ENCODE measurements at places on chromosomes 2 and 18. TPM values are rescaled to one million over a fixed set of nuclear protein-coding genes. Genes with fewer than 3 reads are reported as not detected.

The AGAP1 gene
- 32.7 TPM for total RNA-seq

The ATP6V1B1 gene
- total RNA-seq: 1.8 TPM

The SERPINB4 gene
- not detected for total RNA-seq

The GPR45 gene
- not detected for total RNA-seq

The STPG4 gene
- 0.90 TPM for total RNA-seq

The RAB6C gene
- total RNA-seq: 0.36 TPM

The PJVK gene
- total RNA-seq: 8.4 TPM

DNA sequence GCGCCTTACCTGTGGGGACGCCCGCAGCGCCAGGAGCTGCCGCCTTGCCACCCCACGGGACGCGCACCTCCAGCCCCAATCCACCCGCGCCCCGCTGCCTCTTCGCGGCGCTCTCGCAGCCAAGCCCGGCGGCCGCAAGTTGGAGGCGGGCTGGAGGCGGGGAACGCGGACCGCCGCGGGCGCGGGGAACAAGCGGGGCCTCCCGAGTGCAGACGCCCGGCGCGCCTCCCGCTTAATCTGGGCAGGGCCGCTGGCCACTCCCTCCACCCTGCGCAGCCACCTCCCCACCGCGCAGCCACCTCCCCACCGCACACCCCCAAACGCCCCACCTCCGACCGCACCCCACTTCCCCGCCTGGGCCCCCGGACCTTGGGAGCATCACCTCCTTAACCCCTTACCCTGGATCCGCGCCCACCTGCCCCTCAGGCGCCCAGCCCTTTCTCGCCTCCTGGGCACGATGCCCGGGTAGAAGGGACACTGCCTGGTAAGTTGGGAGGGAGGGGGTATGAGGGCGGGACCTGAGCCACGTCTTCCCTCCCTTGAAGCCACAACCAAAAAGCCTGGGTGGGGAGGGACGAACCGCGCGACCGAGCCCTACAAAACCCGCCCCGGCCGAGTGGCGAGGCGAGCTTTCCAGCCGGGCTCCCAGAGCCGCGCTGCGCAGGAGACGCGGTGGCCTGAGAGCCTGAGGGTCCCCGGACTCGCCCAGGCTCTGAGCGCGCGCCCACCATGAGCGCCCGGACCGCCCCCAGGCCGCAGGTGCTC lies at the start of the genes COL4A3 and COL4A4:
COL4A3 (plus strand) TSS at position 627 of the 765 bp plus-strand sequence; CDS start at position 730, 103 bp downstream.
COL4A4 (minus strand) TSS at position 208 of the 765 bp plus-strand sequence. CDS start 16,722 bp downstream, outside the sequence.
- no peaks in the 10 kb centered on the region for H3K27me3 ChIP-seq
- peak within 1 kb of the TSS; percentile 81 for H3K4me3 ChIP-seq
- no peak within 1 kb of the TSS for H3K27ac ChIP-seq
- peak; percentile 73 for DNase-seq
- H3K36me3 ChIP-seq: no peaks in the 10 kb centered on the region
- H3K4me1 ChIP-seq: no peaks in the 10 kb centered on the region

DNA sequence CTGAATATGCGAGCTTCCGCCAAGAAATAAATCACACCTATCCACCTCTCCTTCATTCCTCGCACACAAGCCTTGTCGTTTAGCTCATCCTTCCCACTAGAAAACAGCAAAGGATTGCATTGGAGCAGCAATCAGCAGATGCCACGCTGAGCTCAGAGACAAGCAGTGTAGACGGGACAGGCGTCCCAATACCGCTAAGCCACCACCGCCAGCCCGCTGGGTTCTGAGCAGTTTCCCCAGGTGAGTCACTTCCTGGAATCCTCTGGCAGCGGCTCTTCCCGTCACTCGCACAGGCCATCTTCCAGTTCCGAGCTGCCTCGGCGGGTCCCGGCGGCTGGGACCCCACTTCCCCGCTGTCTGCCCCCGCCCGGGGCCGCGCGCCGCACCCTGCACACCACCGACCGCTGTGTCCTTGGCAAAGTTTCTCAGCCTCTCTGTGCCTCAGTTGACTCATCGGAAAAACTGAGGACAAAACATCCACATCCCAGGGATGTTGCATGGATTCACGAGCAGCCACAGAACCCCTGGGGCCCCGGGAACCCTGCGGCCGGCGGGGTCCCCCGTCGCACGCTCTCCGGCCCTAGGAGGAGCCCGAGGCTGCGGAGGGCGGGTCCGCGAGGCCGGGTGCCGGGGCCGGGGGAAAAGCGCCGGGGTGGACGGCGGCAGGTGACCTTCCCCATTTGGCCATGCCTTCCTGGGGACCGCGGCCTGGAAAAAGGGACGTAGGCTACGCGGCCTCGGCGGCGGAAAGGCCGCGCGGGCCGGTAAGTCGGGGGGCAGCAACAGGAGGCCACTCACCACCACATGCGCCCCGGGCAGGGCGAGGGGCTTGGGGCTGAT lies 573 bp downstream of the KDSR start:
- H3K27me3 ChIP-seq: no peaks in the 10 kb centered on the region
- H3K27ac ChIP-seq: peak overlapping the region; percentile 71
- H3K4me3 ChIP-seq: peak overlapping the region; percentile 87
- peak; percentile 89 for DNase-seq
- H3K36me3 ChIP-seq: no peaks in the 10 kb centered on the region

- no peaks in the 10 kb centered on the region for H3K36me3 ChIP-seq
- H3K4me3 ChIP-seq: no peak overlapping the region
- H3K27me3 ChIP-seq: no peaks in the 10 kb centered on the region
- no peak overlapping the region for H3K27ac ChIP-seq
Observed at GRCh38 chr2:37456479-37456878, 112.0 kb downstream of the QPCT start.

DNA sequence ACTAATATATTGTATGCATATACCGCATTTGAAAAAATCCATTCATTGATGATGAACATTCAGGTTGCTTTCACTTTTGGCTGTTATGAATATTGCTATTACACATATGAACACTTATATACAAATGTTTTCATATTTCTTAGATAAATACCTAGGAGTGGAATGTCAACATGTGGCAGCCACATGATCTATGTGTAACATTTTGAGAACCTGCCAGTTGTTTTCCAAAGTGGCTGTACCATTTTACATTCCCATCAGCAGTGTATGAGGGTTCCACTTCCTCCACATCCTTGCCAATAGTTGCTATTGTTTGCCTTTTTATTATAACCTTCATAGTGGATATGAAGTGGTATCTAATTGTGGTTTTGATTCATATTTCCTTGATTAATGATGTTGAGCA lies 40.5 kb downstream of the CCDC85A start:
- no peaks in the 10 kb centered on the region for H3K36me3 ChIP-seq
- no peaks in the 10 kb centered on the region for H3K4me1 ChIP-seq

- no peaks in the 10 kb centered on the region for H3K36me3 ChIP-seq
- H3K27ac ChIP-seq: no peak overlapping the region
Observed at GRCh38 chr18:5851998-5852397, 43.3 kb downstream of the TMEM200C start.

DNA sequence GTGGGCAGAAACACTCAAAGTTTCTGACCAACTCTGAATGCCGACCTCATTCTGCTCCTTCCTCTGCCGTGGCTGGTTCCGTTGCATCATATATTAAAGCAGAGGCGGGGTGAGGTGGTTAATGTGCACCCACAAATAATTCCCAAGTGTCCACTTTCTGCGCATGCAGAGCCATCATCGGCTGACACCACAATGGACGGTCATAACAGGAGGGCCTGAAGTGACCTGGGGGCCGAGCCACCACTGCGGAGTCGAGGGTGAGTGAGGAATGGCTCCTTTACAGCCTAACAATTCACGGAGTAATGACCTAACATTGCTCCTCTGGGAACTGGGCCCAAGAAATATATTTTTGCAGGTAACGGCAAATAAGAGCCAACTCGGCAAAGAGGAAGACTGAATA lies 32.9 kb upstream of the GLI2 start:
- H3K4me1 ChIP-seq: no peaks in the 10 kb centered on the region
- no peak overlapping the region for H3K27ac ChIP-seq

DNA sequence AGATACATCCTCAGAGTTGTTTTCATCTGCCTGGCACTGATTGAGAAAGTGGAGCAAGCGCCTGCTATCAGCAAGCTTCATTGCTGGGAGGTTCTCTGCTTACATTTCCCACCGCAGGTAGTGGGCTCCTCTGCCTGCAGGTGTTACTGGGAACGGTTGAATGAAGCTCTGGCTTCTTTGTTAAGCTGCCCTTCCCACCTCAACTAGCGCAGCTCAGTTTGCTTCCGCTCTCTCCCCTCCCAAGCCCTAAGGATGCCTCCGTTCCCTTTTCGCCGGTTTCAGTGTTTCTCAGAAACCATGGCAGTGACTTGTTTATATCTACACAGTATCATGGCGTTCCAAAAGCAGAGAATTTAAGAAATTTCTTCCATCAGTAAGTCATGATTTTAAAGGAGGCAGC lies 72.2 kb upstream of the B3GNT7 start:
- peak; percentile 64 for DNase-seq
- no peaks in the 10 kb centered on the region for H3K4me1 ChIP-seq
- no peak overlapping the region for H3K4me3 ChIP-seq
- no peaks in the 10 kb centered on the region for H3K36me3 ChIP-seq
- H3K27ac ChIP-seq: no peak overlapping the region
- H3K27me3 ChIP-seq: no peaks in the 10 kb centered on the region

DNA sequence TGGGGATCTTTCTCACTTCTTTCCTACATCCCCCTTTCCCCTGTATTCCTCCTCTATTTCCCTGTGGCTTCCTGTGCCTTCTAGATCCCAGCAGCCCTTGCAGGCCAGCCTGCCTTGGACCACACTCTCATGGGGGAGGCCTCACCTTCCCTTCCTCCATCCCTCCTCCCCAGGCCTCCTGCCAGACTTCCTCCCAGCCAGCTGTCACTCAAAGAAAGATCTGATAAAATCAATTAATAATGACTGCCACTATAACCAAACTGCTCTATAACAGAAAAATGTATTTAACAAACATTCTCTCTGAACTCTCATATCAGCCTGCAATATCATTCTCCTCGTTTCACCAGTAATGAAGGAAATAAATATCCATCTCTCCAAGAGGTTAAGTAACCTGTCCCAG lies 144.9 kb upstream of the SIX2 start:
- no peaks in the 10 kb centered on the region for H3K4me1 ChIP-seq
- DNase-seq: no peak
- H3K27me3 ChIP-seq: no peaks in the 10 kb centered on the region

DNA sequence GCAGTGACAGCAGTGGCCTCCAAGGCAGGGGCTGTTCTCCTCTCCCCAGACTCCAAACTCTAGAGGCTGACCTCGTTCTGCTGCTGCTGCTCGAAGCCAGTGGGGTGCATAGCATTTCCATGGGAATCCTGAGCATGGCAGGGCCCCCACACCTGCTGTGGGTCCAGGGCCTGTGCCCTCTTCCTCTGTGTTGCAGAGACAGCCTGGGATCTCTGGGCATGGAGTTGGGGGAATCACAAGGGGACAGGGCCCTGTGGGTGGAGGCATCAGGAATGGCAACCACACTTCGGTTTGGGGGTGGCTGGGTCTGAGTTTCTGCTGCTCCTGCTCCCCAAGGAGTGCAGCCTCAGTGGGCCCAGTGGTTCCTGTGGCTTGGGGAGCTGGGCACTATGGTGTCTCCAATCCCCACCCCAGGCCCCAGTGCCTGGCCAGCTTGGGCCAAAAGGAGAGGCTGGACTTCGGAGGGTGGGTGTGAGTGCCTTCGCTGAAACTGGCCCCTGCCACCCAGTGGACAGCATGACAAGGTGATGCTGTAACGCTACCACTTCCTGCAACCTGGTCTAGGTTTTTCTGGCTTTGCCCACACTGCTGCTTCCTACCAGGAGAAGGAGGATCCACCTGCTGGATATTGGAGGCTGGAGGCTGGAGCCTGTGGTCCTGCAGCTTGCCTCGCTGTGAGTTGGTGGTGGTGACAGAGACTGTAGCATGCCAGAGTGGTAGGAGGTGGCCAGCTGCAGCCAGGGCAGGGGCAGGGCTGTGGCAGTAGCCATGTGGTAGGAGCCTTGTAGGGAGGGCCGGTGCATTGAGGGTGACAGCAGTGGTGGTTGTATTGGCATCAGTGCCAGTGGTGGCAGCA lies 56.6 kb downstream of the SOWAHC start:
- no peaks in the 10 kb centered on the region for H3K27me3 ChIP-seq
- no peak overlapping the region for H3K27ac ChIP-seq
- no peak for DNase-seq
- no peaks in the 10 kb centered on the region for H3K36me3 ChIP-seq

All from aorta (tissue), 5 donors.